Posterior vena cava (tissue), 2 donors: ENCODE measurements at places on chromosomes 1 and 21. TPM values are rescaled to one million over a fixed set of nuclear protein-coding genes. Genes with fewer than 3 reads are reported as not detected.

The GNG5 gene
- total RNA-seq: 67.7 TPM

The OVAAL gene
- total RNA-seq: not detected

The NBPF15 gene
- total RNA-seq: 37.6 TPM

The TRAF3IP3 gene
- total RNA-seq: 3.1 TPM

The TSPAN2 gene
- total RNA-seq: 49.8 TPM

The CASQ2 gene
- 122 TPM for total RNA-seq

The HSD3B1 gene
- total RNA-seq: not detected

GRCh38 chr1:216553766-216554165, 130.5 kb upstream of the USH2A start:
- no peak for DNase-seq

DNA sequence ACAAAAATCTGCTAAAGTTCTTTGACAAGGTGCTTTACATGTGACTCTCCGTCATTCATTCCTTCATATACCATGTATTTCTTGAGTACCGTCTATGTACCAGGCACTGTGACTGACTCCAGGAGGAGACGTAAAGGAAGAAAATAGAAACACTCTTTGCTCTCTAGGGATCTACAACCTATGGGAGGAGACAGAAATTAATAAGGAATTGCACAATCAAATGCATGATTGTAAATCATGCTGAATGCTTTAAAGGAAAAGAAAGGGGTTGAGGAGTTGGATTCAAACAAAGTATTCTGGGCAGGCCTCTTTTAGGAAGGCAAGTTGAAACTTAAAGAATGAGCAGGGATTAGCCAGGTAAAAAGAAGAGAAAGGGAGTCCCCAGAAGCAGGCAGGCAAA, 239.1 kb upstream of the FGGY start:
- DNase-seq: no peak

- peak; percentile 78 for DNase-seq
Measured at GRCh38 chr1:19648239-19648638, 4.1 kb downstream of the NBL1 start.

DNA sequence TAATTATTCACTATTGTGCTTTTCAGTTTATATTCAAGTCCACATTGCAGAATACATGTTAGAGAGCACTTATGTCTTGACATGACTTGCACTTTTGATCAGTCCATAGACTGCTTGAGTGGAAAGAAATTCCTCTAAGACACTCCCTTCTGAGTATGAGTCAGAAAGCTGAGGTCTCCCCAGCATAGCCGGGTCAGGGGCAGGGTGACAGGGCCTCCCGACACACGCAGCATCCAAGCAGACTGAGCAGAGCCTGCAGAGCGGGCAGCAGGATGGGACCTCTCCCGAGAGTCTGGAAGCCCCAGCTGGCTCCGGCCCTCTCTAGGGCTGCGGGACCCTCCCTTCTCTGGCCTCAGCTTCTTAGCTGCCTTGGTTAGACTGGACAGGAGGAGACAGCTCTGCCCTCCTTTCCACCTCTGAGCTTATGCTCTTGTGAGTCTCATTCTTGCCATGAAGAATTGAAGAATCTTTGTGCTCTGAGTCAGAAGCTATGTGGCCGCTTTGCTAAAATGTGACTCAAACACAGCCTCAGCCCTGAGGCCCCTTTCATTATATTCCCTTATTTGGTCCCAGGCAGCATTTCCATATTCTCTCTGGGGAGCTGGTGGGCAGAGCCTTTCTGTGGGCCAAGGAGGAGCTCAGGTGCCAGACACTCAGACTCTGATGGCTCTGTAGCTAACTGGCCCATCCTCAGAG, 11.2 kb upstream of the CAPN2 start:
- peak; percentile 89 for DNase-seq

GRCh38 chr21:17118638-17119384, 394.0 kb upstream of the CXADR start:
- no peak for DNase-seq

GRCh38 chr1:149927056-149927562, 494 bp downstream of the SF3B4 start:
- no peak for DNase-seq

DNA sequence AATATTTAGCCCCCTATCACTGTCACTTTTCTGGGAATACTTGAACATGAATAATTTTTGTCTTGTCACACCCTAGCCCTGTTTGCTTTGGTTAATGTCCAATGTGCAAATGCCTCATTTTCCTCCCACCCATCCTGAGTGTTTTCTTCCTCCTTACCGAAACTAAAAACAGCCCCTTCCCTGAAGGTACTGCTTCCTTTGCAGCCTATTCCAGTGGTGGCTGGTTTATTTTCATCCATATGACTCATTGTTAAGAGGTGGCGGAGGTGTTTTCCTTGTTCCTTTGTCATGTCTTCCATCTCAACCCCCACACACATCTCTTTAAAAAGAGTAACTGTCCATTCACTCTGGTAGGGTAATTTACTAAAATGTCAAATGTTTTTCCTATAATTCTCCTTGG, 40.4 kb downstream of the CD55 start:
- no peak for DNase-seq

DNA sequence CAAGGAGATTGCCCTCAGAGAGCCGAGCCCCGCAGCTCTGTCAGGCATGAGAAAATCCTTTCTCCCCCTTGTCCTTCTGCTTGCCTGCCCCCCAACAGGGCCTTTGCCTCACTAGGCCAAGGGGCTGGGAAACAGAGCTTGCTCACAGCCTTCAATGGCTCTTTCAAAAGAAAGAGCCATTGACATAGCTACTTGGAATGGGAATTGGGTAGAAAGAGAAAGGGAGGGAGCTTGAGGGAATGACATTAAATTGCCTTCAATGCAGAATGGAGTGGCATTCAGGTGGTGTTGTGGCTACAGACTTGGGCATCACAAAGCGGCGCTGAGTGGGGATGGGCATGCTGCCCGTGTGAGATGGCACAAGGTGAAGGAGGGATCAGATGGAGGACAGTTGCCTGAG, 13.2 kb downstream of the SYT11 start:
- DNase-seq: no peak

- DNase-seq: no peak
Measured at GRCh38 chr1:203112475-203112874, 15.1 kb upstream of the ADORA1 start.

DNA sequence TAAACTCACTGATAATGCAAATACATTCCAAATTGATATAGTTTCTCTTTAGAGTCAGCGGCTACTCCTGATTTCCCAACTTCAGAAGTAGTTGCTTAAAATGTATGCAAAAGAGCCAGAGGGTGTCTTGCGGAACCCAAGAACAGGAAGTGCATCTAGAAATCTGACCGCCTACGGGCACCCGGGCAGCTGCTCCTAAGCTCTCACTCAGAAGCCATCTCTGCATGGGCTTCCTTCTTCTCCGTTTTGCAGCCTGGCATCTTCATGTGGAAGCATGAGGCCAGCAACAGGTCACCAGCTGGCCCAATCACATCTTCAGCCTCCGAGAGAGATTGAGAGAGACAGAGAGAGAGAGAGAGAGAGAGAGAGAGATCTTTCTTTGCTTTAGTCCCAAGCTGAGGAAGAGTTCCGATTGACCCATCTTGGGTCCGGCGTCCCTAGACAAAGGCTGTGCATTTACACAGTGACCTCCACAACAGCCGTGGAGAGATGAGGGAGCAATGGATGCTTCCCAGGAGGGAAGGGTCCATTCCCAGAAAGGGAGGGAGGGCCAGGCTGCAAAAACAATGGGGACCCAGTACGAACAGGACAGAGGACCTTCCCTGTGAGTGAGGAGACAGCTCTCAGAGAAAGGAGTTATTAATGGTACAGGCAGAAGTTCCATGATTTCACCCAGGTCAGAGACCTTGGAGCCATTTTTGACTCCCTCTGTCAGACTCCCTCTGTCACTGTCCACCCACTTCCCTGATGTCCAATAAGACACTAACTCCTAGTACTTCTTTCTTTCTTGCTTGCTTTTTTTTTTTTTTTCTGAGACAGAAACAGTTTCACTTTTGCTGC, 28.2 kb upstream of the SLC30A1 start:
- DNase-seq: no peak

GRCh38 chr1:109713636-109714035, 1.6 kb downstream of the GSTM5 start:
- DNase-seq: no peak

DNA sequence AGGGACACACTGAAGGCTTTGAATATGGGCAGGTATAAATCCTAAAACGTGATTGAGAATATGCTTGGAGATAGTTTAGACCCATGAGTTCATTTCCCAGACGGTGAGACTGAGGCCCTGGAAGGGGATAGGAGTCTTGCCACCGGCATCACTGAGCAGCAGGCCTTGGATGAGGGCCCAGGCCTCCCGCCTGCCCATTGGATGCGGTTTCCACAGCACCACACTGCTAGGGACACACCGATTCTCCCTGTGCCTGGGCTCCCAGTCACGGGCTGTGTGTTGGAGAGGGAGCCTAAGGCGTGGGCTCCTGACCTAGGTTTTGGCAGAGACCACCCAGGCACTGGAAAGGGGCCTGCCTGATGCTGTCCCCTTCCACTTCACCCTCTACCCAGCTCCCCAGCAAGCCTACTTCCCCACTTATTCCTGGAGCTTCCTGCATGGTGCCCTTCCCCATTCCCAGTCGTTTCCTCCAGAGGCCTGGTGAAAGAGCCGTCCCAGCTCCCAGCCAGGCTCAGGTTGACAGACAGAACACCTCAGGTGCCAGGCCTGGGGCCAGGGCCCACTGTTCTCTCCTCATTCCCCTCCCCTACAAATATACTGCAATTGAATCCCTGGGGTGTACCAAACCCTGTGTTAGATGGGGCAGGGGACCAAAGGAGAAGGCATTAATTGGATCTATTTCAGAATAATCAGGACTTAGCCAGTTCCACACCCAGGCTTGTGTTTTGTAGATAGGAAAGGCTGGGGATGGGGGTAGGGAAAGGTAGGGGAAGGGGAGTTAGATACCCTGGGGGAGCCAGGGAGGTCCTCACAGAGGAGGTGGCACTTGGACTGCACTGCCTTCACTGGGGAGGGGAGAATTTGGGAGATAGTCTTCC, 3.4 kb downstream of the FOXO6 start:
- no peak for DNase-seq

DNA sequence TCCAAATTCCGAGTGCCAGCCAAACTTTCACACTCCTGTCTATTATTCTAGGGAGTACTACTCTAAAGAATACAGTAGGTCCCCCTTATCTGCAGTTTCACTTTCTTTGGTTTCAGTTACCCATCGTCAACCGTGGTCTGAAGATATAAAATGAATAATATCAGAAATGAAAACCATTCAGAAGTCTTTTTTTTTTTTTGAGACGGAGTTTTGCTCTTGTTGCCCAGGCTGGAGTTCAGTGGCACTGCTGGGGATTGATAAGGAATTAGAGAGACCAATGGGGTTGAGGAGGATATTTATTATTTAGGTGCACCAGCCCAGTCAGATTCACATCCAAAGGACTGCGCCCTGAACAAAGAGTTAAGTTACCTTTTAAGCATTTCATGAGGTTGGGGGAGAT, 52.9 kb upstream of the SRSF10 start:
- DNase-seq: no peak

DNA sequence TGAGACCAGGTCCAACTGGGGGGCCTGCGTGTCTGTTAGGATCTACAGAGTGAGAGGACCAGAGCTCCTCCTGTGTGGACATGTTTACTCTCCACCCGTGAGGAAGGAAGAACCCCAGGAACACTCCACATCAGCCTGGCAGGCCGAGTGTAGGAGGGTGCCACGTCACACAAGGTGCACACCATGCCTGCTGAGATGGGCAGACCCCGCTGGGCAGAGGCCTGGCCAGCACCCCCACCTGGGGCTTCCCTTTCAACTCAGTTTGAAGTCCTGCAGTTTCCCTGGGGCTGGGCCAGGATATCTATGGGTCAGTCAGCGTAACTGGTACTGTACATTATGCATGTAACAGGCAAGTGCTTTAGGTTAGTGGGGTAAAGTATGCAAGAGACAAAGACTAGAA, 30.1 kb upstream of the PCBP3 start:
- peak; percentile 34 for DNase-seq

DNA sequence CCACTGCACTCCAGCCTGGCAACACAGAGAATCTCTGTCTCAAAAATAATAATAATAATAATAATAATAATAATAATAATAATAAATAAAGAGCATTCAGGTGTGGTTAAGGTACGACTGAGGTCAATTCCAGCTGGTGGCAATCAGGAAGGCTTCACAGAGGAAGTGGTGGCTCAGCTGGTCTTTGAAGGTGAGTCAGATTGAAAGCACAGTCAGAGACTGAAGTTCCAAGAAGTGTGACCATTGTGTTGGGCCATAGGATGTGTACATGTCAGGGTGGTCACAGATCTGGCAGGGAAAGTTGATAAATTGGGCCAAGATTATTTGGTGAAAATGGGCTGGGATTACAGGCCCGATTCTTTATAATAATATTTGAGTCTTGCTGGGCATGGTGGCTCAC, 31.0 kb upstream of the MED18 start:
- DNase-seq: no peak
